ENCODE measurements at places on chromosomes 1 and 21.

DNA sequence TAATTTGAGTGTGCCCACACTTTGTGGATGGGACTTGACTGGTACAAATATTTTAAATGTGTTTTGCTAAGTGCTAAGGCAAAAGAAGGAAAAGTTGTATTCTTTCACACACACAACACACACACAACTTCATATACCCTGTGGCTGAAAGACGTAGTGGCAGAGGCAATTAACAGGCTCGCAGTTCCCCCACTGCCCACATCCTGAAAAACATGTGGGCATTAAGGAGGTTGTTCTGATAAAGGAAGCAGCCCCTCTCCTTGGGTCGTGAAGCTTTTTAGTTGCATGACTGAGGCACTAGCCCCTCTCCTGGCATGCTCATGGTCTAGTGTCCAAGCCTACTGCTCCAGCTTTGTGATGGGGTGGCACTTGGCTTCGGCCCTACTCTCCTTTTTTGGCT, 14.3 kb upstream of the ADAM30 start:
- DNase-seq: no peak

DNA sequence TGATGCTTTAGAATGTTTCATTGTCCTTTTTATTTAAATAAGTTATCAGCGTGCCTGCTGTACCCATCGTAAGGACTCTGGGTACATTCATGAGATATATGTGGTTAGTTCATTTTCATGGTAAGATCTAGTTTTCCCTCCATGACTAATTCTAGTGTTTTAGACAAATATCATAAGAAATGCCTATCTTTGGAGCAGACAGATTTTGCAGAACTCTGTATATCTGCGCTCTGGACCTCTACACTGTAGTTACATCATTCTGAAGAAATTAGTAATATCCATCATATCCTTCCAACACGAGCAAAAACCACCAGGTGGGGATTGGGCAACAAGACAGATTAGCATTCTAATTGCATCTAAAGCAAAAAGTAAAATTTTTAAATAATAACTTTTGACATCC, 499.2 kb downstream of the SETD4 start:
- DNase-seq: no peak

- no peak for DNase-seq
Observed at GRCh38 chr1:212959266-212960220, 9.2 kb downstream of the VASH2 start.

GRCh38 chr21:28604946-28605537, 387.6 kb downstream of the LTN1 start:
- DNase-seq: no peak

- DNase-seq: no peak
Observed at GRCh38 chr1:218347723-218348627, 2.8 kb downstream of the TGFB2 start.

- peak; percentile 56 for DNase-seq
Observed at GRCh38 chr21:31383770-31384169, 39.7 kb upstream of the TIAM1 start.

DNA sequence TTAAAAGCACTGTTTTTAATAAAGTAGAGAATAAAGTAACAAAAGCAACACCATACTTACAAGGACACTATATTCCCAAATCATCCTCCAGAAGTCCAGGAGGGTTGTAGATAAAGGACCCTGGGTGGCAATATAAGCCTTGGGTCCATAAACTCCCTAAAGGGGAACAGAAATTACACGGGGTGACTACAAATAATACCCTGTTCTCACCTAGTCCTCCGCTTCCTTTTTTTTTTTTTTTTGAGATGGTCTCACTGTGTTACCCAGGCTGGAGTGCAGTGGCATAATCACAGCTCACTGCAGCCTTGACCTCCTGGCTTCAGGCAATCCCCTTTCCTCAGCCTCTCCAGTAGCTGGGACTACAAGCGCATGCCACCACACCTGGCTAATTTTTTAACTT, 13.1 kb downstream of the PTPN22 start:
- no peak for DNase-seq

DNA sequence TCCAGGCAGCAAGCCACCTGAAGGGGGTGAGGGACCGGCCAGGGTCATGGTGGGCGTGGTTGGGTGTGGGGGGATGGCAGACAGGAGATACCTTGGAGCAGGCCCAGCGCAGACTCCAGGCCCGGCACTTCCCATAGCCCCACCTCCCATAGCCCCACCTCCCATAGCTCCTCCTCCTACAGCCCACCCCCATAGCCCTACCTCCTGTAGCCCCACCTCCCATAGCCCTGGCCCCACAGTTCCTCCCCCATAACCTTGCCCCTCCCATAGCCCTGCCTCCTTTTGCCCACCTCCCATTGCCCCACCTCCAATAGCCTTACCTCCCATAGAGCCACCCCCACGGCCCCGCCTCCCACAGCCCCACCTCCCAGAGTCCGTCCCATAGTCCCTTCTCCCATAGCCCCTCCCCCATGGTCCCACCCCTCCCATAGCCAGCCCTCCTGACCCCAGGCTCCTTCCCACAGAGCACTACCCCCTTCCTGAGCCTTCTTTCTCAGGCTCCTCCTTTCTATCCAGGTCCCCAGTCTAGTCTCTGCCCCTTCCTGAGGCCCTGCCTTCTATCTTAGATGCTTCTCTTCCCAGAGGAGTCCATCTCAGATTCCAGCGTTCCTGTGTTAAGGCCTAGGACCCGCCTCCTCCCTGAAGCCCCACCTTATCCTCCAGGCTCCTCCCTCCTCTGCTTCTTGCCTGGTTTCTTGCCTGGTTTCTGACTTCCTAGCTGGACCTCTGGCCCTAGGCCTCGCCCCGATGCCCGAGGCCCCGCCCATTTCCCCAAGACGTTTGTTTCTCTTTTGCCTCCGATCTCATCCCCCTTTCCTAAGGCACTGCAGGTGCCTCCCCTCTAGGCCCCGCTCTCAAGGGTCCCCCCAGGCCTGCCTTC, 46.8 kb downstream of the PTPRU start:
- DNase-seq: peak; percentile 45

DNA sequence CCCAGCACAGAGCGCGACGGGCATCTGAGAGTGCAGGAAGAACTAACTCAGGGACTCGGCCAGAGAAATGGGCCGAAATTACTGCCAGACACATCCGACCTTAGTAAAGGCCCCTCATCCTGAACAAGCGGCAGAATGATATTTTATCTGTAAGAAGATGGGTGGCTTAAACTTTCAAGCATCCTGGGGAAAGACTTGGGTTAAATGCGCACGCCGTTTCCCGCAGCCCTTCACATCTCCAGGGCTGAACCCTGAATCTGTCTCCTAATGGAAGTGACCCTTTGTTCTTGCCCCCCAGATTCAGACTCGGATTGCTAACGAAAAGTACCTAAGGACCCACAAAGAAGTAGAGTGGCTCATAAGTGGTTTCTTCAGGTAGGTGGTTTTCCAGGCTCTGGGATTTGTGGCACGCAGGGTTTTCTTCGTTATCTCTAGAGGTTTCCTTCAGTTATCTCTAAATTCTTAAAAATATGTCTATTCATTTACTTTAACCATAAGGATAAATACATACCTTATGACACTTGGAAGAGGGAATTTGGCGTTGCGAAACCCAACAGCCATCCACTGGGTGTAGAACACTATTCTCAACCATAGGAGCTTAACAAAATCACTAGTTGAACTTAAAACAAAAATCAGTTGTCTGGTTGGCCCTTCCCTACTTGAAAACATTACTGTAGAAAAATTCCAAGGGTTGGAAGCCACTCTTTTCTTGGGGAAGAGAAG, 627 bp downstream of the RIIAD1 start:
- no peak for DNase-seq

GRCh38 chr21:26708223-26708800, 135.2 kb upstream of the CYYR1 start:
- DNase-seq: no peak

- peak; percentile 31 for DNase-seq
Observed at GRCh38 chr1:25562101-25562927, 18.9 kb downstream of the LDLRAP1 start.

- DNase-seq: no peak
Observed at GRCh38 chr21:22758478-22758877, 1760.3 kb downstream of the NCAM2 start.

DNA sequence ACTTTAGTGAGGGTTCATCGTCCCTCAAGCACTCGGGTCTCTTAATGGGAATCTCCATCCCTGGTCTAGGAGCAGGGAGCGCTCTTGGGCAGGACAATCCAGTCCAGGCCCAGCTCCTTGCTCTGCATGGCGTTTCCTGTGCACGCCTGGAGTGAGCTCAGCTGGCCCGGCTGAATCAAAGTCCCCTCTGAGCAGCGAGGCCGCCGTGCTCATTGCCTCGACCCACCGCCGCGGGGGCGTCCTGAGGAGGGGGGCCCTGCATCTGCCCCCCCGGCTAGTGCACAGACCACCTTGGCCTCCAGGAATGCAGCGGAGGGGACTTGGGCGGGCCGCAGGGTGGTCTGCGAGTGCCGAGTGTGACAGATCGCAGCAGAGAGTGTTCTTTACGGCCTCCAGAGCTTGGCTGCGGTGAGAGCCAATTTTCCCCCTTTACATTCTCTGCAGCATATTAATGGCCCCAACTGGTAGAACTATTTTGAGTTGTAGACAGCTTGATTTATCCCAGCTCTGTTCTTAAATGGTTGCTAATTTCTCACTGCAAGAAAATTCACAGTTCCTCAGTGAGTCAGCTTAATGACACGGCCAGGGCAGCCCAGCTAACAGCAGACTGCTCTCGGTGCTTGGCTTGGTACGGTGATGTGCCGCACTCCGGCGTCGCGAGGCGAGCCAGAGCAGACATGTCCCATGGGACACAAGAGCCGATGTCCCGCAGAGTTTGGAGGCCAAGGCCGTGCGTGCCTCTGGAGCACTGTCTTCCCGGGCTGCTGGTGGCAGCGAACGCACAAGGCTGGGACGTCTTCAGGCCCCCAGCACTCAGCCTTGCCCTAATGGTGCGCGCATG, 39.8 kb downstream of the SNAP47 start:
- DNase-seq: no peak

GRCh38 chr1:155910621-155911121, 478 bp downstream of the RIT1 start:
- peak; percentile 72 for DNase-seq

DNA sequence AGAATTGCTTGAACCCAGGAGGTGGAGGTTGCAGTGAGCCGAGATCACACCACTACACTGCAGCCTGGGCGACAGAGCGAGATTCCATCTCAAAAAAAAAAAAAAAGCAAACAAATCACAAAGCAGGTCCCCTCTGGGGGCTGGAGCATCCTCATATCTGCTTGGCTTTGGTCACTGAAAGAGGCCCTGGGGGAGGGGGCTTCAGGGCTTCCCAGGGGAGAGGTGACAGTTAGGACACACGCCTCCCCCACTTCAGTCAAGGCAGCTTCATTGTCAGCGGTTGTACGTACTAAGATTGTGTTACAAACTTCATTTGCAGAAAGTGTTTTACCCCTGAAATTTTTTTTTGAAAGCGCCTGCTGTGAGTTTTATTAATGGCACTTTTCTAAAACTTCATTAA, 130.5 kb downstream of the DHRS3 start:
- DNase-seq: no peak

DNA sequence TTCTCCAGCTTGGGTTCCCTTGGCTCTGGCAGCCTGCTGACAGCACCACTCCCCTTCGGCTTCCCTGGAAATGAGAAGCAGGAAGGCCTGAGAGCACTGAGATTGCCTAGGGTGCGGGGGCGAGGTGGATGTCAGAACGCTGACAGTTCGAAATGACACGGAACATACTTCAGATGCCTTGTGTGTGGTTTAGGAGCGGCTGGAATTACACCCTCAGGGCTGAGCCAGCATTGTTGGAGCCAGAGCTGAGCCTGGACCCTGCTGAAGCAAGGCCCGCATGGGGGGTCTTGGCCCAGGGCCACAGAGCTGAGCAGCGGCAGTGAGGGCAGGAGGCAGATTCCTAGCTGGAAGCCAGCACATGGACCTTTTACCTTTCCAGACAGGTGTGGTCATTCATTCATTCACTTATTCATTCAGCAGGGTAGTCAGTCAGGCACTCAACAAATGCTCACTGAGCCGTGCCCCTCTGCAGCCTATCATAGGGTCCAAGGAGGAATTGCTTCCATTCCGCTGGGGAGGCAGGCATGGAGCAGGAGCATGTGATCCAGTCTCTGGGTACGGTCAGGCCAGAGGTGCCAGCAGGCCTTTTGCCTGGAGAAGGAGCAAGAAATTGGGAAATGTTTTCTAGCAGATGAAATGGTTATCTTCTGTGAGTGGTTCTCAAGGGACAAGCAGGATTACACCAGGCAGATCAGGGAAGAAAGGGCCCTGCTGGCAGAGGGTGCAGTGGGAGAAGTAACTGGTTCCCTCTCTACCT, 6.6 kb upstream of the FOXE3 start:
- no peak for DNase-seq

DNA sequence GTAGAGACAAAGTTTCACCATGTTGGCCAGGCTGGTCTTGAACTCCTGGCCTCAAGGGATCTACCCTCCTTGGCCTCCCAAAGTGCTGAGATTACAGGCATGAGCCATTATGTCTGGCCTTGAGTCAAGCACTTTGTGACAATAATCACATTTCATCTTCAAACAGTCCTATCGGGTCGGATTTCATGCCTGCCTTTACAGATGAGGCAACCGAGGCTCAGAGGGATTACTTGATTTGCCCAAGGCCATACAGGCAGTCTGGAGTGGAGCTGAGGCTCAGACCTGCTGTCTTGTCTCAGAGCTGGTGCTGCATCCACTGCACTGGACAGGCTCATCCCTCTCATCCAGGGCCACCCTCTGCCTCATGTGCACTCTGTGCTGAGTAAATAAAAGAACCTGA, 26.6 kb downstream of the FAM151A start:
- DNase-seq: no peak

DNA sequence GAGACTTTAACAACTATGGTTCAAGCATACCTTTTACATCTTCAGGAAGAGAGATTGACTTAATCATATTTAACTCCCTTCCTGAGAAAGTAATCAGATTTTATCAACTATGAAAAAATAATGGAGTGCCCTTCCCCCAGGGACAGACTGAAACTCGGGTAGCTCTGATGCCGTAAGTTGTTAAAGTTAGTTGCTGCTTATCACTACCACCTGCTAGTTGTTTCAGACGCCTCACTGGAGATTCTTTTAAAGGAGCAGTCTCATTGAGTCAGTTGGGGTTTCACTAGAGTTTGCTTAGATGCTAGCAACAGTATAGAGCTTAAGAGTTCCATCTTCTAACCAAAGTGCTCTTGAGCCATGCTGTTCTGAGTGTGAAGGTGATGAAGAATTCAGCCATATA, 17.0 kb upstream of the TRAF5 start:
- no peak for DNase-seq

Measured in NCI-H526 (cell line).